ENCODE measurements at places on chromosomes 5 and 9. TPM values are rescaled to one million over a fixed set of nuclear protein-coding genes. Genes with fewer than 3 reads are reported as not detected.

Gene PCDHGA1
- total RNA-seq = 0.20 TPM

Gene GFPT2
- 0.46 TPM for total RNA-seq

Gene RASGRF2
- 9.4 TPM for total RNA-seq

Gene KCNIP1
- total RNA-seq = not detected

Gene TMEFF1
- 8.1 TPM for total RNA-seq

Gene FOXD4
- 0.13 TPM for total RNA-seq

Gene LCN15
- not detected for total RNA-seq

Gene PDLIM4
- total RNA-seq = 77.6 TPM

Gene UGT3A2
- not detected for total RNA-seq

Gene MARCOL
- total RNA-seq = not detected
